WTC11 (cell line): ENCODE measurements at places on chromosomes 5 and 9. TPM values are rescaled to one million over a fixed set of nuclear protein-coding genes. Genes with fewer than 3 reads are reported as not detected.

PAPPA gene
- total RNA-seq: 0.22 to 0.53 TPM (median 0.34 TPM) in 3 replicates

LCN2 gene
- total RNA-seq: 1.0 to 3.0 TPM (median 1.3 TPM) in 3 replicates

SHOC1 gene
- total RNA-seq: not detected in 3 replicates

LCP2 gene
- 0.37 to 0.73 TPM (median 0.72 TPM) in 3 replicates for total RNA-seq

GGTA1 gene
- not detected in 3 replicates for total RNA-seq

MGAT1 gene
- total RNA-seq: 78.4 to 93.6 TPM (median 86.3 TPM) in 3 replicates

PLPP7 gene
- total RNA-seq: 4.2 to 4.9 TPM (median 4.7 TPM) in 3 replicates

CHSY3 gene
- total RNA-seq: 0.98 to 1.3 TPM (median 1.1 TPM) in 3 replicates

DNA sequence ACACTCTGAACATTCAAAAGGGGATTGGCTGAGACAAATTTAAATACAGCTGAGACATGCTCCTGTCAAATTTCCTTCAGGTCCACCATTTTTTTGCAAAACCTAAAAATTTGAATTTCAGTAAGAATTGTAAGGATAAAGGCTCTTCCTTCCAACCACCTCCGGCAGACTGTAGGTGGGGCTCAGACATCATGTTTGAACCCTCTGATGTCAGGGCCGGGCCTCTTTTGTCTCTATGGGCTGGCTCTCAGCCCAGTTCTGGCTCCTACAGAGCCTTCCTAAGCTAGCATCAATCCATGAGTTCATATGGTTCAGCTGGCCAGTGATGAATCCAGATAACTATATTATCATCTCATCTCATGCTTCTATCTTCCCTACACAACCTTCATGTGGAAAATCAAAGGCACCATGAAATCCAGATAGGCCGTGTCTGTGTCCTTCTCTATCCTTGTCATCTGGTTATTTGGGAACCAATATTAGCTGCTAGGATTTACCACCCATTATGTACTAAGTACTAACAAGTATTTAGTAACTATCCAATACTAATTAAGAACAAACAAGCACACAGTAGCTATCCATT lies 44.2 kb downstream of the NIPSNAP3B start:
- H3K4me1 ChIP-seq: no peaks in the 10 kb centered on the region
- peak; percentile 57 for DNase-seq
- H3K27ac ChIP-seq: no peak overlapping the region
- H3K36me3 ChIP-seq: no peaks in the 10 kb centered on the region; the same call in 1 of the 2 replicates
- no peaks in the 10 kb centered on the region for H3K27me3 ChIP-seq

- H3K4me1 ChIP-seq: peaks cover 10% of the 10 kb centered on the region
- no peak for DNase-seq
- no peak overlapping the region for H3K4me3 ChIP-seq
- no peak overlapping the region for H3K27ac ChIP-seq
- no peaks in the 10 kb centered on the region; the same call in 1 of the 2 replicates for H3K27me3 ChIP-seq
Measured at GRCh38 chr5:143231416-143231815, 172.1 kb downstream of the NR3C1 start.

DNA sequence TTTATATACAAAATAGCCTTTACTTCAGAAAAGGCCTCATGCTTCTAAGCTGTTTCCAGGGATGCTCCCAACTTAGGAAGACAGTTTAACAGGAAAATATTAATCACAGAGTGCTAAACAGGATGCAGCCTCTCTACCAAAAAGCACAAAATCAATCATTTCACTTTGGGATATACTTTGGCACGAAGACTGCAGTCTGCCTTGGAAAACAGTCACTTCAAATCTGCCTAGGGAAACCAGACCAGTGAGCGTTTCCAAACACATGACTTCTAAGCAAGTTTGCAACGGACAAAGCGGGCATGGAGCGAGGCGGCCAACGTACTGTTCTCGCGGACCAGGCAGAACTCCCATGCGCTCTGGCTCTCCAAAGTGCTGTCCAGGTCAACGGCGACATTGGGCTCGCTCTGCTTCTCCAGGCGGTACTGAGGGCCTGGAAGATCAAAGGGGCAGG lies 201.0 kb downstream of the MAPKAP1 start:
- H3K4me1 ChIP-seq: peaks cover 34% of the 10 kb centered on the region
- H3K36me3 ChIP-seq: peaks cover 2% of the 10 kb centered on the region; the same call in 1 of the 2 replicates
- H3K4me3 ChIP-seq: no peak overlapping the region

- no peak overlapping the region for H3K27ac ChIP-seq
- DNase-seq: no peak
- H3K36me3 ChIP-seq: peaks cover 36% of the 10 kb centered on the region
- H3K4me1 ChIP-seq: no peaks in the 10 kb centered on the region
Measured at GRCh38 chr5:43363445-43364152, 48.6 kb downstream of the CCL28 start.

GRCh38 chr9:85743275-85744128 lies 1.7 kb upstream of the AGTPBP1 start:
- no peak overlapping the region; the same call in 1 of the 2 replicates for H3K27ac ChIP-seq
- no peaks in the 10 kb centered on the region; the same call in 1 of the 2 replicates for H3K27me3 ChIP-seq
- no peak for DNase-seq
- no peaks in the 10 kb centered on the region for H3K36me3 ChIP-seq
- H3K4me3 ChIP-seq: peak overlapping the region; percentile 58

GRCh38 chr5:16663840-16664239 lies 47.0 kb upstream of the RETREG1 start:
- peaks cover 39% of the 10 kb centered on the region for H3K36me3 ChIP-seq
- no peak overlapping the region for H3K4me3 ChIP-seq
- no peak for DNase-seq
- H3K27ac ChIP-seq: no peak overlapping the region
- no peaks in the 10 kb centered on the region for H3K27me3 ChIP-seq

- H3K4me1 ChIP-seq: peaks cover 7% of the 10 kb centered on the region
- H3K36me3 ChIP-seq: no peaks in the 10 kb centered on the region
Measured at GRCh38 chr9:85054017-85054416, 384.5 kb downstream of the NTRK2 start.

DNA sequence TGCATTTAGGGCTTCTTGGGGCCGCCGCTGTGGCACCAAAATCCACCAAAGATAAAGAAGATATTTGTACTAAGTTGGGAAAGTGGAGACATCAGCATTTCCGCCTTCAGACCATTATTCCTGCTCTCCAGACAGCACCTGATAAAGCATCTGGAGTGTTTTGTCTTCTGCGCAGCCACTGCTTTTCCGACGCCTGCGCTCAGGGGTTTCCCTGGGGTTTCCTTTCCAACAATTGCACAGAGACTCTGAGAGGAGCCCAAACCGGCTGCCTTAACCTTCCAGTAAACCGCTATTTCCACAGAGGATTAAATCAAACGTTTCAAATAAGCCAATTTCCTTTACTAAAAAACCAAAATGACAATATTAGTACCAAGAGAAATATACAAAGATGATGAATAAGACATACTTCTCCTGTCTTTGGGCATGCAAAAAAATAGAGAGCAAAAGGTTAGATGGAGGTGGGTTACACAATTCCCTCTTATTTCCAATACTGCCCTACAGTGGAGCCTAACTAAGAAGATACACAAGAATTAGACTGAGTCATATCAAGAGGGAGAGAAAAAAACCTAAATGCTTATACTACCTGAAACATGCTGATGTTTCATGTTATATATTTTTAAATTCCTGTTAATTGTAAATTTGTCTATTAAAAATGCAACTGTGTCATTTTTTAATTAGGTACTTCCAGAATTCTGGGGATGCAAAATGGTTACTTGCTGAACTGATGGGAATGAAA lies 98.4 kb downstream of the MAPKAP1 start:
- no peaks in the 10 kb centered on the region for H3K36me3 ChIP-seq
- peak overlapping the region; percentile 57; the same call in 1 of the 2 replicates for H3K27ac ChIP-seq
- peaks cover 58% of the 10 kb centered on the region for H3K4me1 ChIP-seq
- no peaks in the 10 kb centered on the region for H3K27me3 ChIP-seq
- DNase-seq: no peak

- DNase-seq: peak; percentile 12
- H3K27me3 ChIP-seq: peaks cover 11% of the 10 kb centered on the region
- no peaks in the 10 kb centered on the region for H3K4me1 ChIP-seq
- H3K27ac ChIP-seq: no peak overlapping the region
- H3K36me3 ChIP-seq: peaks cover 39% of the 10 kb centered on the region
Measured at GRCh38 chr9:122642226-122642625, 15.2 kb downstream of the OR1B1 start.

DNA sequence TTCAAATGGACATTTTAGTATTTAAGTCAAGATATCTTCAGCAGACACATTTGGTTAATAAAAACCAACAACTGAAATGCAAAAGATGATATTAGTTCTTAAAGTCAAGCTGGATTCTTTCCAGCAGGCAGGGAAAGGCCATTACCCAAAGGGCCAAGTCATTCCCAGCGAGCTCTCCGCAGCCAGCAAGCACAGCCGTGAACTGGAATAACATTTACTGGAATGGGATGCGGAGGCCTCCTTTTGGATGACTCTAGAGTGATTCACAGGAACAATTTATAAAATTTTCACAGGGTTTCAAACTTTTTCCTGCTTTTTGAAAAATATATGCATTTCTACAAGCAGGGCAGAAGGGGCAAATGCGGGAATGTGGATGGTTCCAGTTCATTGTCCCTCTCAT lies 76.6 kb upstream of the DAB2 start:
- peaks cover 3% of the 10 kb centered on the region; the same call in 1 of the 2 replicates for H3K4me1 ChIP-seq
- no peak overlapping the region for H3K4me3 ChIP-seq

- no peaks in the 10 kb centered on the region for H3K36me3 ChIP-seq
- no peak overlapping the region for H3K4me3 ChIP-seq
- H3K27me3 ChIP-seq: no peaks in the 10 kb centered on the region
- no peak for DNase-seq
Measured at GRCh38 chr5:117759849-117760499, 1185.4 kb upstream of the SEMA6A start.

DNA sequence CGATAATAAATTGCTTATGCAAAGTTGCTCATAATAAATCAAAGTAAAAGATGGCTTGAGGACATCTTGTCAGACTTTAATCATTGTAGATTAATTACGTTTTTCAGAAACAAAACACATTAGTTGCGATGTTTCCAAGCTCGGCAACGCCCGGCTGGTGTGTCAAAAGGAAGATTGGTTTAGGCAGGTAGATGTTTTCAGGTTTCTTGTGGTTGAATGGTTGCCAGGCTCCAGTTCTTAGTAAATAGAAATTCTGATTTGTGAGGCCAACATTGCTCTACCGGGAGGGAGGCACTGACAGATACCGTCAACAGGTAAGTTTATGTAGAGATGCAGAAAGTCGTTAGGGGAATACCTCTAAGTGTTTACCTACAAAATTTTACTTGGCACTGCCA lies 280.3 kb downstream of the NPR3 start:
- no peaks in the 10 kb centered on the region for H3K27me3 ChIP-seq
- peaks cover 4% of the 10 kb centered on the region for H3K4me1 ChIP-seq
- H3K4me3 ChIP-seq: no peak overlapping the region

DNA sequence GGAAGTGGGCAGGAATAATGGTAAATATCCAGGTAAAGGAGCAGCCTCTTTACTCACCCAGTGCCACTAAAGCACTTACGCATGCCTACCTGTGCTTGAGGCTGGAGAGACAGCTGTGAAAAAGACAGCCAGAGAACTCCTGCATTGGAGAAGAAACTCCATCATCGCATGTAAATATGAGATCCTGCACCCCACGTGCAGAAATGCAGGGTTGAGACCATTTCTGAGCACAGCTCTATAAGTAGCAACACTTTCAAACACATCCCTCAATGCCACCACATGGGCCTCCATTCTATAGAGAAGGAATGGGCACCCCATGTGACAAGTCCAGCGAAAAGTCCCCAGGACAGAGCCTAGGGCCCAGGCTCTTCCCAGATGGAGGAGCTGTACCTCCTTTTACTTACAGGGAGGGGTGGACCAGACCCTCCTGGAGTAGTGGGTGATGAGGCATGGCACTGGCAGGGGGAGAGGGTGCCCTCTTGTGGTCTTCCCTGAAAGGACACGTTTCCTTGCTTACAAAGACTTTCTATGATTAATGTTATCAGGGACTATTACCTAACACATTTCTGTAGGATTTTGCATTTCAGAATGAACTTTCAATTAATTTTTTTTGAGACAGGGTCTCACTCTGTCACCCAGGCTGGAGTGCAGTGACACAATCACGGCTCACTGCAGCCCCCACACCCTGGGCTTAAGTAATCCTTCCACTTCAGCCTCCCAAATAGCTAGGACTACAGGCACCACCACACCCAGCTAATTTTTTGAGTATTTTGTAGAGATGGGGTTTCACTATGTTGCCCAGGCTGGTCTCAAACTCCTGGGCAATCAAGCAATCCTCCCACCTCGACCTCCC lies 55.3 kb upstream of the IL17B start:
- no peak overlapping the region for H3K27ac ChIP-seq
- H3K4me1 ChIP-seq: peaks cover 30% of the 10 kb centered on the region
- peak; percentile 82 for DNase-seq
- H3K27me3 ChIP-seq: no peaks in the 10 kb centered on the region
- no peaks in the 10 kb centered on the region for H3K36me3 ChIP-seq
- H3K4me3 ChIP-seq: no peak overlapping the region

DNA sequence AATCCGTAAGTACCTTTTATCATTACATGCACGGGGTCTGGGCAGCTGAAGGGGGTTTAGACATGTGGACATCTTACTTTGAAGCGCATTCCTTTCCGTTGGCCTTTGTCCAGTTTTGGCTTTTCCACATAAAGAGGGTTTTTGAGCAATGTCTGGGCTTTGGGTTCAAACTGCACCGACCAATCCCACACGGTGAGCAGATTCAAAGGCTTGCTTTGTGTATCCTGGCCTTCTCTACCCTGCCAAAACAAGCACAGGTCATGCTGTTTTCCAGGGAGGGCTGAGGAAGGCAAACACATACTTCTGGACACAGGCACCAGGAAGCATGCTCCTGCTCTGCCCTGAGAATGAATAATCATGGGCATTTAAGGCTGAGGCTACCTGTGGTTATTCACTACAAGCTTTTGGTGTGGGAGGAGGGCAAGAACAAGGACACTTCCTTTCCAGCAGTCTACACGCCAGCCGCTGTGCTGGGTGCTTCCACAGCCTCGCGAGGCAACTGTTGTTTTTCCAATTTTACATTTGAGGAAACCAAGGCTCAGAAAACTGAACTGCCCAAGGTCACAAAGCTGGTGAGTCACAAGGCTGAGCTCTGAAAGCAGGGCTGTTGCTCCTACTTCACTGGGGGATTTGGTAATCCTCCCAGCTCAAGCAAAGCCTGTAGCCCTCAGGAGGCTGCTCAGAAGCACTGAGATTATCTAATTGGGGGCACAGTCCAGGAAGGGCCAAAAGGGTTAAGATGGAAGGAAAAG lies 59.8 kb upstream of the GOLPH3 start:
- H3K4me3 ChIP-seq: no peak overlapping the region
- H3K4me1 ChIP-seq: peaks cover 4% of the 10 kb centered on the region; the same call in 1 of the 2 replicates
- peaks cover 61% of the 10 kb centered on the region for H3K36me3 ChIP-seq
- no peak overlapping the region; the same call in 1 of the 2 replicates for H3K27ac ChIP-seq

GRCh38 chr9:92962303-92962649 lies 15.0 kb downstream of the FGD3 start:
- peaks cover 18% of the 10 kb centered on the region for H3K4me1 ChIP-seq
- H3K4me3 ChIP-seq: no peak overlapping the region
- H3K36me3 ChIP-seq: peaks cover 2% of the 10 kb centered on the region
- DNase-seq: no peak
- peak overlapping the region; percentile 65; the same call in 1 of the 2 replicates for H3K27ac ChIP-seq
